ENCODE measurements at places on chromosomes 4 and X.
A peak's percentile ranks its signal among the peaks of the same experiment; 100 is the strongest.

DNA sequence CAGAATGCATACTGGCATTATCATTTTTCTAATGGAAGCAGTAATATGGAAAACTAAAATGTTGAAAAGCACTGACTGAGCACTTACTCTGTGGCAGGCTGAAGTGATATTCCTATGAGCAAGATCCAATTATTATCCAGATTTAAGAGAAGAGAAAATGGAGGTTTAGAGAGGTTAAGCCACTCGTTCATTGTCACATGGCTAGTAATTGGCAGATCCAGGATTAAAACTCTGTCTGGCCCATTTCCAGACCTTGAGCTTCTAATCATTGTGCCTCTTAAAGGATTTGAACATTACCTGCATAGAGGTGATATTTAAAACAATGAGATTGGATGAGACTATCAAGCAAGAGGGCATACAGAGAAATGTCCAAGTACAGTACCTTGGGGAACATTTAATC lies 80.6 kb downstream of the MFAP3L start:
- H3K27ac ChIP-seq: no peak overlapping the region
- H3K27me3 ChIP-seq: peaks cover 5% of the 10 kb centered on the region
- H3K36me3 ChIP-seq: no peaks in the 10 kb centered on the region
- H3K4me3 ChIP-seq: no peak overlapping the region
- no peak for DNase-seq
- no peaks in the 10 kb centered on the region for H3K4me1 ChIP-seq

DNA sequence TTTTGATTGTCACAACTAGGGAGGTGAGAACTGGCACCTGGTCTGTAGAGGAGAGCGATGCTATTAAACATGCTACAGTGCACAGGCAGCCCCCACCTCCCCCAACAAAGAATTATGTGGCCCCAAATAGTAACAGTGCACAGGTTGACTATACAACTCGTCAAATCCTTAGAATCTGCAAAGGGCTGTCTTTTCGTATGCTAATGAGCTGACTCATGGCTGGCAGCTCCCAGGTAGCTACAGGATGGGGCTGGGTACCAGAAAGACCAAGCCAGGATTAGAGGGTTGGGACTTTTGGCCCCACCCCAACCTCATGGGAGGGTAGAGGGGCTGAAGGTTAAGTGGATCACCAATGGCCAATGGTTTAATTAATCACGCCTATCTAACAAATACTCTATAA lies 104.7 kb upstream of the SORBS2 start:
- no peaks in the 10 kb centered on the region for H3K36me3 ChIP-seq
- no peak overlapping the region for H3K4me3 ChIP-seq
- no peak for DNase-seq
- H3K27me3 ChIP-seq: no peaks in the 10 kb centered on the region
- peaks cover 49% of the 10 kb centered on the region for H3K4me1 ChIP-seq

GRCh38 chr4:145884775-145885174 lies 53.8 kb downstream of the ZNF827 start:
- H3K27me3 ChIP-seq: no peaks in the 10 kb centered on the region
- no peak overlapping the region for H3K4me3 ChIP-seq
- no peak for DNase-seq
- H3K36me3 ChIP-seq: peaks cover 28% of the 10 kb centered on the region
- H3K27ac ChIP-seq: no peak overlapping the region

GRCh38 chr4:114277690-114278089 lies 298.2 kb upstream of the ARSJ start:
- no peak overlapping the region for H3K4me3 ChIP-seq
- peaks cover 74% of the 10 kb centered on the region for H3K4me1 ChIP-seq
- peaks cover 13% of the 10 kb centered on the region for H3K36me3 ChIP-seq
- H3K27ac ChIP-seq: peak overlapping the region; percentile 45
- H3K27me3 ChIP-seq: no peaks in the 10 kb centered on the region
